Activated CD4-positive, alpha-beta T cell treated with anti-CD3 and anti-CD28 coated beads, Interleukin-2, amount 50 U/mL, for 1 hour (primary cell): ENCODE measurements at places on chromosomes 4 and X.

GRCh38 chrX:31547816-31548215, 476.0 kb upstream of the FTHL17 start:
- DNase-seq, result no peak

GRCh38 chr4:10007436-10007740, 13.9 kb downstream of the SLC2A9 start:
- DNase-seq, result no peak

DNA sequence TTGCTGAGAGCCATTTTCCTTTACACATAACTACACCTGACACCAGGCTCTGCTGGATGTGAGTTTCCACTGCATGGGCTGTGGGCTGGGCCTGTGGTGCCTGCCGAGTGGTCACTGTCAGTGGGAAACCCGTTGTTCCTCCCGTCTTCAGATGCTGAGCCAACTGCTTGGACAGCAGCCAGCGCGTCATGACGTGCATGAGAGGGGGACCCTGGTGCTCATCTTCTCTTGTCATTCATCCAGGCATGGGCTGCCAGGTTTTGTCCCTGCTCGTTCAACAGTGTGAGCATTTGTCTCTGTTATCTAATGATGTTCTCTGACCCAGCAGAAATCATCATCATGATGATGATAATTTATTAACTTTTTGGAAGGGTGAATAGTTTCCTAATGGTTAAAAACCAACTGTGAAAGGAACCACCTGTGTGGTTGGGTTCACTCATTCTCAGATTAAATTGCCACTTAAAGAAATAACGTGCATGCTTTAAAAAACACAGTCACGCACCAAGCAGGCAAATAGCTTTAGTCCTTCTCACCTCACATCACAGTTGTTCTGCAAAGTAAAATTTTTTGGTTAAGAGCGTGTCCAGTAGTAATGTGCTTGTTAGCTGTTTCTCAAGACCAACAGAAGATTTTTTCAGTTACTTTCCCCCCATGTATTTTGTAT, 19.9 kb upstream of the CLDN34 start:
- DNase-seq, result no peak

GRCh38 chr4:108107729-108108382, 60.9 kb downstream of the LEF1 start:
- DNase-seq, result peak; percentile 22

DNA sequence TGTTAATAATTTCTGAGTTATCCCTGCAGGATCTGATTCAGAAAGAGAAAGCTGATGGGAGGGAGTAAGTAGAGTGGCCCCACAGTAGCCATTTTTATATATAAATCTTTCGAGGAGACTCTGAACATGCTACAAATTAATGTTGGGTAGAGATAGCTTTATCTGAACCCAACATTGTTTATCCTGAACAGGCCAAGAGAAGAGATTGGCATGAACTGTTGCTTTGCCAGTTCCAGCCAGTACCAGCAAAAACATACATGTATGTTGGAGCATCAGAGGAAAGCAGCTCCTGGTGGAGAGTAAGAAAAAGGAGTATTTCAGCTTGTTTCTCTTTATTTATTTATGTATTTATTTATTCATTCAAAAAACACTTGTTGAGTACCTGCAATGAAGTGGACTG, 1.6 kb downstream of the MAOA start:
- no peak for DNase-seq

DNA sequence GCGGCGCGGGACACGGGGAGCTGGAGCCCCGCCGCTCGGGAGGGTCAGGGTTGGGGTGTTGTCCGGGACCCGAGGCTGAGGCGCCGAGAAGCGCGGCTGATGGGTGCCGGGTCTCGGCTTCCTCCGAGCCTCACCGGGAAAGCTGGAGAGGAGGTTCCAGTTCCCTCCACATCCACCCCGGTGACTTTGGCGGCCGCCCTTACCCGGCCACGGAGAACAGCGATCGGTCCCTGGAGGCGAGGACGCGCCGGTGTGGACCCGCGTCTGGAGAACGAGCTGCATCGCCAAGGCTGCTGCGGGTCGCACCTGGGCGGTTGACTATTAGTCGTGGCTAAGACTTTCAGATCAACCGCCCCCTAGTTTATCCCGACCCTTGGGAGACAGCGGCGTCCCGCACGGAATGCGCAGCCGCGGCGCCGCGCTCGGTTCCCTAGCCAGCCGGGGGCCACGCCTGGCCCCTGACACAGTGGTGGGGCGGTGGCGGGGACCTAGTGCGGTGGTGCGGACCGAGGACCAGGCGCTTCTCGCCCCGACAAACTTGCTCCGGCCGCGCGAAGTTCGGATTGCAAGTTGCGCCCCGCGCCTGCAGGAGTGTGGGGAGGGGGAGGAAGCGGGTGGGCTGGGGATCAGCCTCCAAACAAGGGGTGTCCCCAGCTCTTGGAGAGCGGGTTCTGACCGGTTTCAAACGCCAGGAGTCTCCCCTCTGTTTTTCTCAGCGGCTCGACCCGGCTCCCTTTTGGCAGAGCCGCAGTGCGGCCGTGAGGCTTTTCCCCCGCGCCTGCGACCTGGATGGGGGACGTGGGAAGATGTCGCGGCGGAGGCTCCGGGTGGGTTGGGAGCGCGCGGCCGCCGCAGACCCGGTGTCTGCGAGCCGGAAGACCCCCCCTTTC, 568 bp downstream of the FHDC1 start:
- no peak for DNase-seq

DNA sequence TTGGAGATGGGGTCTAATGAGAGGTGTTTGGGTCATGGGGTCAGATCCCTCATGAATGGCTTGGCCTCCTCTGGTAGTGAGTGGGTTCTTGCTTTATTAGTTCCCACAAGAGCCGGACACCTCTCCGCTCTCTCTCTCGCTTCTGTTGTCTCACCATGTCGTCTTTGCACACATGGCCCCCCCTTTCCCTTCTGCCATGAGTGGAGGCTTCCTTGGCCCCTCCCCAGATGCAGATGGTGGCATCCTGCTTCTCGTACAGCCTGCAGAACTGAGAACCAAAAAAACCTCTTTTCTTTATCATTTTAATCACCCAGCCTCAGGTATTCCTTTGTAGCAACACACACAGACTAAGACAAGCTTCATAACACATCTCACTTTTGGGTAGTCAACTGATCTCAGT, 49.6 kb upstream of the SPRY1 start:
- DNase-seq, result no peak

DNA sequence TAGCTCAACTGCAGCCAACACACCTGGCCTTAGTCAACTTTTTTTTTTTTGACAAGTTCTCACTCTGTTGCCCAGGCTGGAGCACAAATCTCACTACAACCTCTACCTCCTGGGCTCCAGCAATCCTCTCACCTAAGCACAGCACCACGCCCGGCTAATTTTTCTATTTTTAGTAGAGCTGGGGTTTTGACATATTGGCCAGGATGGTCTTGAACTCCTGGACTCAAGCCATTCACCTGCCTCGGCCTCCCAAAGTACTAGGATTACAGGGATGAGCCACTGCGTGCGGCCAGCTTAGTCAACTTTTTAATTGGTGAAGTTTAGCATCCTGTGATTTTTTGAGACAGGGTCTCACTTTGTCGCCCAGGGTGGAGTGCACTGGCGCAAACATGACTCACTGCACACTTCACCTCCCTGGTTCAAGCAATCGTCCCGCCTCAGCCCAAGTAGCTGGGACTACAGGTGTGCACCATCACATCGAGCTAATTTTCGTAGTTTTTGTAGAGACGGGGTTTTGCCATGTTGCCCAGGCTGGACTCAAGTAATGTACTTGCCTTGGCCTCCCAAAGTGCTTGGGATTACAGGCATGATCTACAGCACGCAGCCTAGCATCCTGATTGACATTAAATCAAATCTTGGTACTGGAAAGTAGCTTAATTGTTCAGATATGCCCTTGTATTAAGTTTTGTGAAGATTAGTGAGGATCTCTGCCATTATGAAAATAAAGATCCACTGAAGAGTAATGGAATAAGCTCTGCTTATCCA, 8.3 kb downstream of the HNRNPDL start:
- no peak for DNase-seq

DNA sequence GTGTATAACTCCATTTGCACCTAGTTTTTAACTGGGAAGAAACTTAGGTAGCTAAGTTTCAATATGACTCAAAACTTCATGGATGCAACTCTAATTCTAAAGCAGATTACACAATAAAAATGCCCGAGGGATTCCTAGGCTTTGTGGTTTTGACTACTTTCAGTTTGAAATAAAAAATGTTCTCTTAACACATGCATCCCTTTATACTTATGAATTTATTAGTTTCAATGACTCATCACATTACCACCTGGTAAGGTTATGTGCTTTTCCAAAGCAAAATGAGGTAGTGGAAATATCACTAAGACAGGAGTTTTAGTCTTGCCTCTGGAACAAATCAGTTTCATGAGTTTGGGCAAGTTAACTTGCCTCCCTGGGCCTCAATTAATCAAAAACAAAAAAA, 125.5 kb downstream of the OPHN1 start:
- DNase-seq, result no peak

- no peak for DNase-seq
Observed at GRCh38 chr4:68905598-68905938, 46.0 kb downstream of the UGT2A3 start.

- DNase-seq, result no peak
Observed at GRCh38 chr4:39987485-39987884, 9.8 kb upstream of the PDS5A start.

DNA sequence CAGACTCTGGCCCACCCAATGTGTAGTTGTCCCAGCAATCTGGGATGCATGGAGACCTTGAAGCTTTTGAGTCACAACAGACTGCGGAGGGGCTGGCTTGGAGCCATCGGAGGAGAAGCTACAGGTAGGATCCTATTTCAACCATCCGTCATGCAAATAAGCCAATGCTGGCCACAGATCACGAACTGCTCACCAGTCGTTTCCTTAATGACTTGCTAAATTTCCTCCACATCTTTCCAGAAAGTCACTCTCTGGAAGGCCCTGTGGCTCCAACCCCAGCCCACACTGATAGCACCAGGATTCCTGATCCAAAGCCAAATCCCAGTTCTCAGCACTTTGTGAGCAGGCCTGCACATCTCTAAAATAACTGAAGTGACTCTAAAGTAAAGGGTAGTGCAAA, 321.3 kb downstream of the RAB28 start:
- no peak for DNase-seq

DNA sequence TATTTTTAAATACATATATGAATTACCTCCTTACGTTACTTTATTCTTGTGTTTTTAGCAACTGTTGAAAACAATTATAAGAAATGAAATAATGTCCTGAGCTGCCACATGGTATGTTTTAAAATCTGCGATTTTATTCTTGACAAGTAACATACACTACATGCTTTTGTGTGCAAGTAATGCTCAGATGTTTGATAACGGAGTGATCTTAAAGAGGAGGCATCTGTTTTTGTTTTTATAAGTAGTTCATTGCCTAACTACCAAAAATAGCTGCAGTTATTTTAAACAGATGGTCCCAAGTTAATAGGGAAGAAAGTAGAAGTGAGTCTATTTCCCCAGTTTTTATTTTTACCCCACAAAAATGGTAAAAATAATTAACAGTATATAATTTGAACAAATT, 55.2 kb downstream of the GAB1 start:
- DNase-seq, result no peak

GRCh38 chr4:26093551-26093950, 179.5 kb downstream of the SMIM20 start:
- DNase-seq, result no peak

DNA sequence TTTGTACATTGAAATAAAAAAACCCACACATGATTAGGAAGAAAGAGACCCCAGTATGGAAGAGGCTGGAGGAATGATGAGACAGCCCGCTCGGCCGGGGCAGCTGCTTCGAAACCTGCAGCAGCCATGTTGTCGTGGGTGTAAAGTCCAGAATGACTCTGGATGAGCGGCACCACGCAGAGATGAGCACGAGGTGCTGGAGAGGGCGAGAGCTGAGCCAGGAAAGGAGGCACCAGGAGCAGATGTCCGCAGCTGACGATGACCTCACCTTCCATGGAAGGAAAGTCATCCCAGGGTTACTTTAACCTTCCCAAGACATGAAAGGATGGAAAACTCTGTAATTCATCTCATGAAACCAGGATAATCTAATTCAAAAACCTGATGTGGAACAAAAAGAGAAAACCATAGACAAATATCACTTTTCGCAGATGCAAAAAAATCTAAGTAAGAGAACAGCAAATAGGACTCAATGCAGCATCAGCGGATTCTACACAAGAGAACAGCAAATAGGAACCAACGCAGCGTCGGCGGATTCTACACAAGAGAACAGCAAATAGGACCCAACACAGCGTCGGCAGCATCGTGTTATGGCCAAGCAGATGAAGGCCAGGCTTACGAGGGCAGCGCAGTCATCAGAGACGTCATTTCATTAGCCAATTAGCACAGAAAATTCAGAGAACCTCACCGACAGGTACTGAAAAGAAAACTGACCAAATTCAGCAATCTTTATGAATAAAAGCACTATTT, 25.9 kb upstream of the SPON2 start:
- DNase-seq, result no peak

DNA sequence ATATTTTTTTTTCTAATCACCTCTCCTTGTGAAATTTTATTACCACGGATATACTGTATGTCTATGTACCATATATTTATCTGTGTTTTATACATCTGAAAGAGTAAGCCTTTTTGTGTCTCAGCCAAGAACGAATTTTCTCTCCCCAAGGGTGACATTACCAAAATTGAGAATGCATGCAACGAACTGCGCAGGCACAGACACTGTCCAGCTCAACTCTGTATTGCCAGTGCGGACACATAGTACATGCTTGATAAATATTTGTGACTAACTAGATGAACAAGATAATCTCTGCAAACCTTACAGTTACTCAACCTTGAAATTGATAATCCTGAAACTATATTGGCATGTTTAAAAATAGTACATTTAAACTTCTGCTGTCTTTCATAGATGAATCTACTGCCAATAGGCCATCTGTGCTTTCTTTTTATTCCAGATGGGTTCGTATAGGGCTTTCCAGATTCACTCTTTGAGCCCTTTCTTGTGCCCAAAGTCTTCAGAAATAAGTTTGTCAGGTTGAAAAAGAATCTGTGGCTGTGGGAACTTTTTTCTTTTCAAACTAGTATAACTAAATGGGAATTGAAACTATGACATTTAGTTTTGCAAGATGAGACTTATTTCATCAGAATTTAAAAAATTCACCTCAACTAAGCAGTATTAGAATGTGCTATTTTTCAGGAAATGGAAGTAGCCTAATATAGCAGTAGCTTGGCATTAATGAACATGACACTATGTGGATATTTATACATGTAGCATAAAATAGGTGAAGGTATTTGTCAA, 38.9 kb downstream of the DTHD1 start:
- DNase-seq, result no peak

DNA sequence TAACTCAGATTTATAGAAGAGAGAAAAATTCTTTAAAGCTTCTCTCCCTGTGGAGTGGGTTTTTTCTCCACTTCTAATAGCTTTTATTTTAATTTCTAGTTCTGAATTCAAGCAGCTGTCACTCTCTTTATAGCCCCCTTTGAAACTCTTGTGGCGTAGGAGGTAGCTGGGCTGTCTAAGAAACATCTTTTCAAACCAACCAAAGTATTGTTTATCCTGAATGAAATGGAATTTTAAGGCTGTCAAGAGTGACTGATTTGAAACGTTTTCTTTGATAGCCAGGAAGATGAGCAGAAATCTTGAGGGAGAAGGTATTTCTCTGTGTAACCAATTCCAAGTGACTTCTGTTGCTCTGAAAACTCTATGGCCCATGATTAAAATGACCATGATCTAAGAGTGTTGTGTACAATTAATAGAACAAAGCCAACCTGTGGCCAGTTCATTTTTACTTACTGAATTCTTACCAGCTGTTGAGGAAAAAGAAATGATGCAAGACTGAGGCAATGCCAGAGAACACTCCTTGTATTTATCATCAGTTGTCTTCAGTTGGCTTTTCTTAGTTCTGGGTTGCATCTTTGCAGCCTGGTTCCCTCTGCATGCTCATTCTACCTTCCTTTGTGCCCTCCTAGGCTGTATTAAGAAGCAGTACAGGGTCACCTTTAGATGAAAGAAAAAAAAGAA, 298.4 kb downstream of the ARHGAP10 start:
- no peak for DNase-seq
